ENCODE measurements at places on chromosomes 4 and X.

DNA sequence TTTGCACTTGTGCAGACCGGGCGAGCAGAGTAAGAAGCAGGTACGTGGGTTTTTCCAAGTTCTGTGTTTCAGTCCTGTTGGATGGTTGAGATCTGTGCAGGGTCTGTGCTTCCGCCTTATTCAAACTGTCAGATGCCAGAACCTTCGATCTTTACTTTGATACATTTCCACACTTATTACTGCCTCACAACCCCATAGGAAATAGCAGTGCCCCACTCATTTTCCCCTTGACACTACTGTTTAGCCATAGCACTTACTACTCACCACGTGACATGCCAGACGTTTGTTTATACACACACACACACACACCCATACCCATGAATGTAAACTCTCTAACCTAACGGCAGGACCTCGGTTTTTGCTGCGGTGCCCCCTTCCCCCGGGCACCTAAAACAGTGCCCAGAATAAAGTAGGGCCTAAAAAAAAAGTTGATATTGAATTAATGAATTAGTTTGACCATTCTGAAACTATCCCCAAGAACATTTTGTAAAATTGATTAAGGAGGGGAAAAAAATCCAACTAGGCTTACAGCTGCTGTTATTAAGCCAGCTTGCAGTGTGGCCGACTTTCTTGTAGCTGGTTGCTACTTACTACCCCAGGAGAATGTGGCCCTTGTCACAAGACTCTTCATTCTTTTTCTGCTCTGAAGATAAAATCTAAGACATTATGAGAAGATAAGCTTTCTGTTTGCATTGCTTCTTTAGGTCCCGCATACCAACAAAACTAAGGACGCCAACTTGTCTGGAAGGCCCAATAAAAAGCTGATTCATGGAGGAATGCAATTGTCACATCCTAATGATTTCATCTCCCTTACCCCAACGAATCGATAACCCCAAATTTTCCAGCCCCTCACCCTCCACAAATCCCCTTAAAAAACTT is 704 bp upstream of the SEPSECS start:
- no peak for DNase-seq

- no peak for DNase-seq
Observed at GRCh38 chr4:67475155-67475554, 70.1 kb downstream of the CENPC start.

DNA sequence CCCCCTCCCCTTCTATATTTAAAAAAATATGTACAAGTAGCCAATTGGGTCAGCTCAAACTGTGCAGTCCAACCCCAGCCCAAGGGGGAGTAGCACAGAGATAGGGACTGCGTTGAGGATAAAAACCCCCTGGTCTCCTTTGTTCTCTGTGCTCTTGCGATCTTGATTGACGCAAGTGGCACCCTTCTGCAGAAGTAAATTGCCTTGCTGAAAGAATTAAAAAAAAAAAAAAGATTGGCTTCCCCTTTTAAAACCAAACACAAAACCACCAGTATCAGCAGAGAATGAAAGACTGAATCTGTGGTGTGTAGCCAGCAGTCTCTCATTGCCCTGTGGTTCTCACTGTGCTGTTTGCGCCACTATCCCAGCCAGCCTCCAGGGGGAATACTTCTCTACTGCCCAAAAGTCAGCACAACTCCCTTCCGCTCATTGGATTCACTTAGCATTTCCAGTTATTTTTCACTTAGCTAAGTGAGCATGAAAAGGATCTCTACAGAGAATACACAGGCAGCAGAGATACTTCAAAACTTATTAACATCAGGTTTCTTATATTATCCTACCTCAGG is 29.7 kb downstream of the MANBA start:
- DNase-seq: no peak

DNA sequence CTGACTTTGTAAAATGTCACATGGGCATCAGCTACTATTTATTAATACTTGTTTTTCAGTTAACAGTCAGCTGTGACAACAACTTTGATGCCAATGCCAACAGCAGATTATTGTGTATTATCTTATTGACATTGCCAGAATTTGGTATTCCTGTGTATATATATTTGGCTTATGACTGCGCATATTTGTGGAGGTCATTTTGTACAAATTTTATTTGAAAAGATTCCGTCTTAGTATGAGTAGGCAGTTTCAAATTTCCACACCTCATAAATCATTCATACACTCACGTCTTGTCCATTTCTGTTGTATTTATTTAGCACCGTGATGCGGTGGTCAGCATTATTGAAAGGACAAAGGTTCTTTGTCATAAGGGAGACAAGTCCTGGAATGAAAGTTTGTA is 558.2 kb upstream of the NDST4 start:
- no peak for DNase-seq

- DNase-seq: no peak
Observed at GRCh38 chr4:79272761-79273160, 53.1 kb downstream of the NAA11 start.

DNA sequence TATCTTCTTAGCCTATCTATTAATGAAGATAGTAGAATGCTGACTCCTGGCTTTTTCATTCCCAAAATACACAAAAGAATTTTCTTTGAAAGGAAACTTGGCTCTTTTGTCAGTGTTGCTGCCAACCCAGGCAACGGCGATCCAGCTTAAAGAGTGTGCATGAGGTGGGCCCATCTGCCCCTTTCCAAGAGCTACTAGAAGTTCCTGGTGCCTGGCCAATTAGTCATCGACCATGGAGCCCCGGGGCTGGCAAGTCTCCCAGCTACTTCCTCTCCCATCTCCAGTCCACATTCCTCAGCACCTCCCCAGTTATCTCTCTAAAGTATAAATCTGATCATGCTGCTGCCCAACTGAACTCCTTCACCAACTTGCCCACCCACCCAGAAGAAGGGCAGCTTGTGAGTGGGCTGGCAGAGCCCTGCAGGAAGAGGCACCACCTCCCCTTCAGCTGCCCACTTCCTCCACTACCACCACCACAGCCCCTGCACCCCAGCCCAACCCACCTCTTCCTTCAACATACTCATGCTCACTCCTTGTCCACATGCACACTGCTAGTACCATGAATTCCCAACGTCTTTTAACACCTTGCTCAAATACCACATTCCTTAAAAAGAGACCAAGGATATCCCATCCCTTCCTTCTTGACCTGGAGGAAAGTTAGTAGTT is 158.2 kb upstream of the MAP3K15 start:
- no peak for DNase-seq

DNA sequence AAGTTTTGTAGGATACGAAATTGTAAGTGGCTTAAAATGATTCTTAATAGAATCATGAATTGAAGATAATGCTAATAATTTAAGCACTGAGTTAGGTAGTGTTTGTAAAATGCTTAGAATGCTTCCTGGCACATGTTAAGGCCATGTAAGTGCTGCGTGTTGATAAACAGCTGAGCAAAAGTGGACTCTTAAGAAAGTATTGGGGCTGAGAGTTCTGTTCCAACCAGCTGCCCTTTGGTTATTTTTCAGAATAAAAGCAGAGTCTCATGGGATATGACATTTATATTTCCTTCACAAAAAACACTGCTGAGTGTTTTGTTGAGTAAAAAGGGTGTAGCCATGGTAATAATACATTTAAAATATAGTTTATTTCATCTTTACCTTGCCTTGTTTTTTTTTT is 42.5 kb downstream of the HTT start:
- no peak for DNase-seq

- no peak for DNase-seq
Observed at GRCh38 chrX:18252644-18253359, 32.1 kb upstream of the BEND2 start.

DNA sequence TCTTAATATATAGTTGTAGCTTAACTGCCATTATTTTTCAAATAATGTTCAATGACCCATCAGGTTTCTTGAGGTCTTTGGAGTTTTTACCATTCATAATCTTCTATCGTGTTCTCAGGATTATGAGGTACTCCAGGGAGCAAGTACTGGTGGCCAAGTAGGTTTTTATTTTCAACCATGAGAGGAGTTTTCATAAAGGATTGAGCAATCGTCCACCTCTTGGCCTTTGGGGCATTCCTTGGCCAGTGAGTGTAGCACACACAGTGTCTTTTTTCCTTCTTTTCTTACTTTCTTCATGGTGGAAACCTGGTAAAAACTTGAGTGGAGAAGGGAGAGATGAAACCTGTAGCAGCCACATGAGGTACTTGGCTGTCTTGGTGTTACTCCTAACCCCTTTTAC is 567.0 kb upstream of the NR3C2 start:
- no peak for DNase-seq

Measured in activated CD4-positive, alpha-beta T cell treated with anti-CD3 and anti-CD28 coated beads for 1 hour (primary cell).